ENCODE measurements at places on chromosomes 4 and X.

DNA sequence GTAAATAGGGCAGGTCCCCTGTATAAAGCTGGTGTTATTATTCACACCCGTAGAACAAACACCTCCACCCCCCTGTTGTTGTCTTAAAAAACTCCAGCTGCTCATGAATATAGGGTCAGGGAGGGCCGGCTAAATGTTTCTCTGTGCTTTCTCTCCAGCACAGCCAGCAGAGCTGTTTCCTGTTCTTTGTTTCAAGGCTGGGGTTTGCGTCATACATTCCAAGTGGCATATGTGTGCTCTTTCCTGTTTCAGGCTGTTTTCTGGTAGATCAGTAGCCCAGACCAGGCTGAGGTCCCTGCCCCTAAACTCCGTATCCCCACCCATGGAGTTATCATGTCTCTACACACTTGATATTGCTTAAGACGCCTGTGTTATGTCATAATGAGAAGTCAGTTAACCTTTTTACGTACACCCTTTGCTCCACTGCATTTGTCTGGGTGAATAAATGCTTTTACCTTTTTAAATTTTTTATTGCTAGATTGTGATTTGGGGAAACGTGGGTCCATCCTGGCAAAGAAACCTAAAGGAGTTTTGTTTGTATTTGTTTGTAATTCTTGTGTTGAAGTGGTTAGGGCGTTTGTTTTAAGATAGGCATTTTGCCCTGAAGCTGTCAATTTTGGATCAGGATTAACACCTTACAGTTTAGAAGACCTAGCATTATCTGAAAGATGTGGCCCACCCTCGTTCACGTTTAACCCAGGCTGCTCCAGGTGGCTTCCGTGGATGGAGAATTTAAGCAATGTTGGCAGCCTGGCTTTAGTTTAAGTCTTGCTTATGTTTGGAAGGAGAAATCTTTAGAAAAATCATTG lies 3.3 kb downstream of the KLF3 start:
- DNase-seq, result no peak

DNA sequence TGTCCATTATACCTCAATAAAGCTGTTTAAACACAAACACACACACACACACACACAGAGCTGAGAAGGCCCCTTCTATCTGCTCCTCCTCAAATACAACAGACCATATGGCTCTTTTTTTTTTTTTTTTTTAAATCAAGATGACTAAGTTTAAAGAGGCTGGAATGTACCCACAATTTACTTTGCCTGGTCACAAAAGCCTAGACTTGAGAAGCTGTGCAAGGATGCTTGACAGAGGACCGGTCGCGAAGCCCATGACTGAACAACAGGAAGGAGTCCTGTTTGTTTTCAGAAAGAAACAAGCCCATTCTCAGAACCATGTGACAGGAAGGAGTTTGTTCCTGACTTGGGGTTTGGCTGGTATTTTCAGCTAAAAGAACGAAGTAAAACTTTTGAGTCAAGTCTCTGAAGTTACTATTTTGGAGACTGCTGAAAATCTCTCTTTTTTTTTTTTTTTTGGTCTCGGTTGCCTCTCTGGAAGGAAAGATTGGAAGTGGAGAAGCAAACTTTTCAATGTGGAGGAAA lies 650.9 kb upstream of the TENM3 start:
- DNase-seq, result no peak

DNA sequence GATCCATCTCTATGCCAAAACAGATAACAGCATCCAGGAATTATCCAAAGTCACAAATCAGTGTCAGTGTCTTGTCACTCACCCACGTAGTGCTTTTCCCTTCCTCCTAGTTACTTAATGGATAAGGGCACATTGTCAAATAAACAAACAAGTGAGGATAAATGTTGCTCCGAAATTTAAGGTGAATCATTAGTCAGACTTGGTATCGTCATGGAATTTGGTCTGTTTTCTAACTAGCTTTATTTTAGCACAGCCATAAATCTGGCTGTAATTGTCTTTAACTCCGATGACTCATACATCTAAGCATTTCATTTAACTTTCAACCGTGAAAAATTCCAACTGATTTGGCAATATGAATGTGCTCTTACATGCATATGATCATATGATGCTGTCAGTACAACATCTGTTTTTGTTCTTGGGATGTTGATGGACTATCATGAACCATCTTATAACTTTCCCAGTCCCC lies 83.3 kb downstream of the SNCA start:
- DNase-seq, result no peak

DNA sequence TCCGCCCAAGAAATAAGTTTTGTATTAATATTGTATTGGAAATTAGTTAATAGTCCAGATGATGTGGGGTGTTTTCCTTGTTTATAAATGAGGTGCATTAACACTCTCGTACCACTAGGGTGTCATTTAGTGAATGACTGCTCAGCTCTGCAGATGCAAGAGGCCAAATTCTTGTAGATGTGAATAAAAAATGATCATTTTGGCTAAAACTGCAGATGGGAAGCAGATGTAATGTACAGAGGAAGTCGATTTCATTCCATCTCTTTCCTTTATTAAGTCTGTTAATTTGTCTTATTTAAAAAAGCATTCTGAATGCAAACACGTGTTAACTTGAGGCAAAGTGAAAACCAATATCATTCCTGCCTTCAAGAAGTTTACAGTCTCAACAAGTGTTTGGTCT lies 108.1 kb downstream of the DHX15 start:
- no peak for DNase-seq

DNA sequence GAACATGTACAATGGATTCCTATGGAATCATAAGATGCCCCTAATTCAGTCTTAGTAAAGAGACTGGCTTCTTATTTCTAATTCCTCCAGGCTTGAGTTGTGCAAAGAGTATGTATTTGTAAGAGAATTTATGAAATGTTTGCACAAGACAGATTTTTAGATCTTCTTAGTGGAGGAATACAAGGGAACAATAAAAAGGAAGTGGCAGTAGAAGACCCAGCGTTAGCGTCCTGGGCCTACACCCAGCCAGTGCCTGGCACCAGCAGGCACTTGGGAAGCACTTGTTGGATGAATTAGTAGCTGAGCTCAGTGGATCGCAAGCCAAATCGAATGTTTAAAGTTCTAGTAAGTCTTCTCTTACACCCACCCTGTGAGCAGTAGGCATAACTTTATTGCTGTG lies 157.4 kb downstream of the PTTG2 start:
- no peak for DNase-seq

DNA sequence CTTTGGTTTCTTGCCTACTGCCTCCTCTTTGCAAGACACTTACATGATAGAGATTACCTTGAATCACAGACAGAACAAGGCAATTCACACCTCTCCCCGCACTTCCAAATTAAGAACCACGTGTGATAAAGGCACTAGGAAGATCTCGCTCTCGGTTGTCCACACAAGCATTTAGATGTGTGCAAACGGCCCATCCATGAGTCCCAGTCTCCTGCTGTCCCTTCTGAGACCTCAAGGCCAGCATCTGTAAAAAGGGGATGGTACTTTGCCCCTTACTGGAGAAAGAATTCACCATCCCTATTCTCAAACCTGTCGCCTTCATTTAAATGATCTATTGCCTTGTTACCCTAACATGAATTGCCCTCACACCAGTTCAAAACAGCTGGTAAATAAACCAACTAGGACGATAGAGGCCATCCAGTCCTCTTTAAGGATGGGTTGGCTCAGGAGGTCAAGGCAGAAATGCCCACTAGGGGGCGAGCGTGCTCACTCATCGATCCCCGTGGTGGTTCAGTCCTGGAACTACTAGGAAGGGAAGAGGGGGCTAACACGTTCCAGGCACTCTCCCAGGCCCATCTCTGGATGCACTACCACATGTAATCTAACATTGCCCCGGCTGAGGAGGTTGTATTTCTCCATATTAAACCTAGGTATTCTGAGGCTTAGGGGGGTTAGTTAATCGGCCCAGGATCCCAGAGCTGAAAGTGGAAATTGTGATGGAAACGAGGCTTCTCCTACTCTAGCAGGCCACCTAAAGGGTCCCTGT lies 95.8 kb downstream of the DHX15 start:
- peak; percentile 41 for DNase-seq

DNA sequence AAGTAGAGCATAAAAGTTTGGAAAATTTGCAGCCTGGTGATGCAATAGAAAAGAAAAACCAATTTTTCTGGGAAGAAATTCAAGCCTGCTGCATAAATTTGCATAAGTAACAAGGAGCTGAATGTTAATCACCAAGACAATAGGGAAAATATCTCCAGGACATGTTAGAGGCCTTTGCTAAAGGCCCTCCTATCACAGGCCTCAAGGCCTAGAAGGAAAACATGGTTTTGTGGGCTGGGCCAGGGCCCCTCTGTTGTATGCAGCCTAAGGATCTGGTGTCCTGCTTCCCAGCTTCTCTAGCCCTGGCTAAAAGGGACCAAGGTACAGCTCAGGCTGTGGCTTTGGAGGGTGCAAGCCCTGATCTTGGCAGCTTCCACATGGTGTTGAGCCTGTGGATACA lies 6.2 kb upstream of the RTL3 start:
- DNase-seq, result no peak

GRCh38 chr4:164866817-164867490 lies 10.0 kb upstream of the APELA start:
- no peak for DNase-seq
